Gastroesophageal sphincter (tissue), 4 donors: ENCODE measurements at places on chromosomes 3 and 15. TPM values are rescaled to one million over a fixed set of nuclear protein-coding genes. Genes with fewer than 3 reads are reported as not detected.

- ATAC-seq = peak; percentile 46
Observed at GRCh38 chr3:119891944-119892721, 110.2 kb downstream of the NR1I2 start.

DNA sequence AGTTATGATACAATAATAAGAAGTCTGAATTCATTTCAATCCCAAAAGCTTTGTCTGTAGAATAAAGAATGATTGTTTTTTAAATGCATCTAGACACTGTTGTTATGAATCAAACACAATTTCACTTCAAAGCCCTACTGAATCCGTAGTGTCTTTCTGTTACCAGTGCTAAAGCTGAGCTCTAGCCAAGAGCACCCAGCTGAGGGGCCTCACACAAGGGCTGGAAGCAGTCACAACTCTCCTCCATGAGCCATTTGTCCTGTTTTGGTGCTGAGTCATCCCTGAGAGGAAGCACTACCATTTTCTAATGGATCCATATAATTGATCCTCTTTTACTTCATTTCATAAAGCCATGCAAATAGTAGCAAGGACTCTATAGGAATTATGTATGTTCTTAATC is 158.2 kb upstream of the ANKRD28 start:
- no peak for ATAC-seq

DNA sequence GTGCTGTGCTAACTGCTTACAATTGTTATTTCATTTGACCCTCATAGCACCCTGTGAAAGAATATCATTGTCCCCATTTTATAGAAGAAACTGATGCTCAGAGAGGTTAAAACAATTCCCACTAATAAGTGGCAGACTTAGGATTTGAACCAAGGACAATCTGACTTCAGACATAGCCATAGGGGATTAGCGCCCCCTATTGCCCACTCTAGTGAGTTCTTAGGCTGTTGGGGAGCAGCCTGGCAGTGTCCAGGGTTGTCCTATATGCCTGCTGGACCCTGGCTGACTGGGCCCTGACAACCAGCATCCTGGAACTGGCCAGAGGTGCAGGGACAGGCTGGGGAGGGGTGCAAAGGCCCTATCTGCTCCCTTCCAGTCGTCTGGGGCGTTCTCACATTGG is 15.4 kb downstream of the DPH3 start:
- ATAC-seq = no peak

DNA sequence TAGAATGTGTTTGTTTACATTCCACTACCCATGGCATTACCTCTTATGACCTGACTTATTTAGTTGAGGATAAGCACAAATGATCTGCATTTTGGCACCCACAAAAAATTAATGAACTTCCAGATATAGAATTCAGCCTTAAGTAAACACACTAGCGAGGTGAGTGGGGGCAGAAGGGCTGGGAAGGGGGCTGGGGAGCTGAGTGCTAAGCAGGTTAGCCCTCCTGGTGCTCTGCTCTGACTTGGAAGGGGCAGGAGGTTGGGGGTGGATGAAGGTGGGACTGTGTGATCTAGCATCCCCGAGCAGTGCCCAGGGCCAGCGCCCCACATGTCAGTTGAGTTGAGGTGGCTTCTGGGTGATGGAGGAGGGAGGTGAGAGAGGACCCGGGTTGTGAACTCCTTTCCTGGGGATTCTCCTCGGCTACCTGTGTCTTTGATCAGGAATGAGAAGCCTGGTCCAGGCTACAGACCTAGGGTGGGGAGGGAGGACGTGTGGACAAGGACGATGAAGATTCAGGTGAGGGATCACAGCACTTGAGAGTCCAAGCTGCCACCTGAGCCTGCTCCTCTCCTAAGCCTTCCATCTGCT is 178.6 kb upstream of the SMAD3 start:
- no peak for ATAC-seq

- ATAC-seq = no peak
Observed at GRCh38 chr3:177102553-177102952, 94.7 kb downstream of the TBL1XR1 start.

DNA sequence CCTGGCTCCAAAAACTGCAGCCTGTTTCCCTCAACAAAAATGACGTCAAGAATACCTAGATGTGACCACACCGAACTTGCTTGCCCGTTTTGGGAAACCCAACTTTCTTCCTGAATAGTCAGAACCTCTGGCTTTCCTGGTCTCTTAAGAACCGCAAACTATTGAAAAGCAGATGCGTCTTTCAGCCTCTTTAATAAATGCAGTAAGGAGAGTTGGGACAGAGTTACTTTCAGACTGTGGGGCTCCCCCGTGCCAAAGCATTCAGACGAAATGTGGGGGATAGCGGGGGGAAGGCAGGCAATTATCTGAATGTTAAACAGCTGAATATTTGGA is 1.2 kb upstream of the PROK2 start:
- no peak for ATAC-seq

GRCh38 chr3:113157408-113158030 is 53.8 kb upstream of the BOC start:
- peak; percentile 81 for ATAC-seq

DNA sequence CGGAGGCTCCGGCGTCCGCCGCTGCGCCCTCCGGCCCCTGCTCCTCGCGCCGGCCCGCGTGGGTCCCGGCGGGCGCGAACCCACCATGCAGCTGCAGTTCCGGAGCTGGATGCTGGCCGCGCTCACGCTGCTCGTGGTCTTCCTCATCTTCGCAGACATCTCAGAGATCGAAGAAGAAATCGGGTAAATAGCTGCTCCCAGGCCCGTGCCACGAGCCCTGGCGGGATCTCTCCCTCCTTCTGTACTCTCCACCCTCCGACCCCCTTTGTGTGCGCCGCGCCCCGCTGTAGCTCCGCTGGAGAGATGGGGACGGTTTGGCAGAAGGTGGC is 263 bp downstream of the ST8SIA2 start:
- no peak for ATAC-seq

DNA sequence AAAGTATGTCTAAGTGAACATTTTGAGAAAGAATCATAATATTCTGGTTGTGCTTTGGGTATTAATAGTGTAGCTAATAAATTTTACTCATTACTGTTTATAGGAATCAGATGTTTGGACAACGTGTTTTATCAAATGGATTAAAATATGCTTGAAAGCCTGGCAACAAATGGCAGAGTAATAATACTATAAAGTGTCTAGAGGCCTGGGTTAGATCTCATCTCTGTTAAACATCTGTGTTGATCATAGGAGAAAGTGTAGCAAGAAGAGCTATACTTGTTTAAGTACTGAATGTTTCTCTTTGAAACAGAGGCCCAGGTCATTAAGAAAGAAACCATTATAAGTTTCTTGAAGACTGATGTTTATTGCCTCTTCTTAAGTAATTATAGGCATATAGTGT is 30.5 kb downstream of the VPS8 start:
- no peak for ATAC-seq

GRCh38 chr3:119235151-119235550 is 5.5 kb downstream of the B4GALT4 start:
- no peak for ATAC-seq

- ATAC-seq = no peak
Observed at GRCh38 chr3:53158765-53159155, 2.2 kb upstream of the PRKCD start.

GRCh38 chr3:38317192-38317759 is 29.3 kb upstream of the XYLB start:
- ATAC-seq = no peak

GRCh38 chr15:74045636-74046274 is 36.6 kb downstream of the GOLGA6A start:
- ATAC-seq = no peak

- no peak for ATAC-seq
Observed at GRCh38 chr3:142876417-142876816, 12.5 kb downstream of the PCOLCE2 start.

- ATAC-seq = no peak
Observed at GRCh38 chr15:64014995-64015394, 31.3 kb downstream of the DAPK2 start.

- ATAC-seq = peak; percentile 93
Observed at GRCh38 chr3:65170390-65171042, 482.7 kb upstream of the ADAMTS9 start.

DNA sequence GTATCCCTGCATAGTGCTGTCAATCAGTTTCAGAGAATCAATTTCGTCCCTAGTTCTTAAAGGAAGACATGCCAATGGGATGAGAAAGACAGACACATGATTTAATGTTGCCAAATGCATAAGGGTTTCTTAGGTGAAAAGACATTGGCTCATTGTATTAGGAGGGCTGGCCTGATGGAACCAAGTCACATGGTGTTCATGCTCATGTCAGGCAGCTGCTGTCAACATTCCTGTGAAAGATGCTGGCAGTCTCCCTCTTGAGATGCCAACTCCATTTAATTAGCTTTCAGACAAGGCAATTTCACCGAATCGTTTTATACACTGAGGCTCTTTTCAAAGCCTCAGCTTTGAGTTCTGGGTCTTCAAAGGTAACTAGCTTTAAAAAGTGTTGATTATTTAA is 16.1 kb upstream of the IL1RAP start:
- ATAC-seq = no peak

GRCh38 chr15:98387866-98388265 is 260.5 kb upstream of the IGF1R start:
- no peak for ATAC-seq

DNA sequence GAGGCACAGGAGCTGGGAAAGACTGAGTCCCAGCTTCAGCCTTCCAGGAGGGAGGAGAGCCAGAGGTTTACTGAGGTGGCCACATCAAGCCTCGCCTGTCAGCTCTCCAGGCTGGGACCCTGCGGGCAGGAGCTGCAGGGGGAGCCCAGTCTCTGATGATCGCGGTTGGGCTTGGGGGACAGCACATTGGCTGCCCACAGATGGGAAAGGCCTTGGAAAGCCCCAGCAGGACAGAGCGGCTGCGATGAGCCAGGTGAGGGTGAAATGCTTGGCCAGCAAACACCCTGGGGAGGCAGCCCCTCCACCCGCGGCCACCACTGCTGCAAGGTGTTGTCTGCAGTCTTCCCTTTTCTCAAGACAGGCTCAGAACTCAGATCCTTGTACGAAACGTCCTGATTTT is 31.2 kb downstream of the SEC61A1 start:
- peak; percentile 25 for ATAC-seq

DNA sequence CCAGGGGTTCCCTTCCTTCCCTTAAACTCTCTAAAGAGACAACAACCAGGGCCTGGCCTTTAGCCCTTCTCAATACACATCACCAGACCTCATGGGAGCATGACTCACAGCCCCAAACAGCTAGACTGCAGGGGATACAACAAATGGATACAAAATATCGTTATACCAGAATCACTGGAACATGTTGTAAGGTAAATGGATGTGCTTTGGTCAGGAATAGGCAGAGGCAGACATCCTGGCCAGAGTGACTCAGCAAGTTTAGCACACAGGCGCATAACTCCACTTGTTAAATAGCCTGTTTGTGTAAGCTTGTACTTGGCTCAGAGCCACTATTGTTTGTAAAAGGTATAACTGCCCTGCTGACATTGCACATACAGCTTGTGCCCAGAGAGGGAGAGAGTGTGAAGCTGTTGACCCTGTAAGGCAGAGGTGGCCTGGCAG is 18.3 kb downstream of the TMED3 start:
- no peak for ATAC-seq

- ATAC-seq = no peak
Observed at GRCh38 chr3:132004571-132004970, 30.2 kb downstream of the CPNE4 start.

GRCh38 chr15:76994971-76995945 is at the start of gene PSTPIP1:
Gene PSTPIP1 (plus strand): TSS chr15:76995126. CDS start chr15:76995574, 448 bp downstream.
- peak; percentile 79 for ATAC-seq

GRCh38 chr15:100111125-100112060 is 230.4 kb downstream of the ADAMTS17 start:
- ATAC-seq = peak; percentile 82

- ATAC-seq = no peak
Observed at GRCh38 chr3:101979033-101979432, 129.7 kb downstream of the NFKBIZ start.

- peak; percentile 78 for ATAC-seq
Observed at GRCh38 chr15:52678468-52679231, 538 bp downstream of the ATOSA start.

- ATAC-seq = no peak
Observed at GRCh38 chr3:41848753-41849574, 112.9 kb downstream of the ULK4 start.

GRCh38 chr3:171227359-171227758 is 200.8 kb upstream of the SLC2A2 start:
- no peak for ATAC-seq

GRCh38 chr3:82137861-82138260 is 376.4 kb upstream of the GBE1 start:
- no peak for ATAC-seq

DNA sequence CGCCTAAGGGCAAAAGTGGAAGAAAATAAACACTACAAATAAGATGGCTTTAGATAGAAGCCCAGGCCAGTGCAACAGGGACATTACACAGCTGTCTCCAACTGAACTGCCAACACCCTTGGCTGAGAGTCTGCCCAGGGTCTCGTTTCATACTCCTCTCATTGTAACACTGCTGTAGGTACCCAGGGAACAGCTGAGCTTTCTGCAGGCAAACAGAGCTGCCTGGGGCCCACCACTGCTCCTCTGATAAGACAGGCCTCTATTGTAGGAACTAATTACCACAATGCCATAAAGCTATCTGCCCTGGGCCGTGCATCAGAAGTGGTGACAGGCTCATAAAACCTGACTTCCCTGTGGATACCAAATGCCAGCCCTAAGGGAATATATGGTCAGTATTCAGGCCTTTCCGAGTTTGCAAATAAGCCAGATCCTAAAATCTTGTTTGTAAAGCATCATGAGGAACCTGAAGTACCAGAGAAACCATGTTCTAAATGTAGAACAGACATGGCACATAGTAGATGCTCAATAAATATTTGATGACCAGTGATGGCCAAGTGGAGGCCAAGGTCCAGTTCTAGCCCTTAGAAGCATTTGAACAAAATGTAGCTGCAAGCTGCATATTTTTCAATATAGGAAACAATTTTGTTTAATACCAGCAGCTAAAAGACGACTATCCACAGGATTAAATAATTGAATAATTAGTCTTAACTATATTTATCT is 84.3 kb upstream of the NEO1 start:
- no peak for ATAC-seq

GRCh38 chr15:65561934-65562333 is 31.7 kb downstream of the HACD3 start:
- ATAC-seq = no peak

PARP15 gene
- not detected for total RNA-seq

XXYLT1 gene
- 14.0 TPM for total RNA-seq

IQCF5 gene
- not detected for total RNA-seq

THRB gene
- total RNA-seq = 42.5 TPM

GUCA1C gene
- not detected for total RNA-seq

ESYT3 gene
- 1.9 TPM for total RNA-seq

TRPM1 gene
- not detected for total RNA-seq

SFMBT1 gene
- total RNA-seq = 31.6 TPM

AP3B2 gene
- total RNA-seq = 2.6 TPM

GP5 gene
- total RNA-seq = not detected

HRG gene
- not detected for total RNA-seq

ANKRD63 gene
- not detected for total RNA-seq

GALNT15 gene
- total RNA-seq = 114 TPM
